ENCODE measurements at places on chromosomes 16 and 17.
A peak's percentile ranks its signal among the peaks of the same experiment; 100 is the strongest.

GRCh38 chr17:29588017-29588561 is 1.4 kb downstream of the GIT1 start:
- DNase-seq: no peak

DNA sequence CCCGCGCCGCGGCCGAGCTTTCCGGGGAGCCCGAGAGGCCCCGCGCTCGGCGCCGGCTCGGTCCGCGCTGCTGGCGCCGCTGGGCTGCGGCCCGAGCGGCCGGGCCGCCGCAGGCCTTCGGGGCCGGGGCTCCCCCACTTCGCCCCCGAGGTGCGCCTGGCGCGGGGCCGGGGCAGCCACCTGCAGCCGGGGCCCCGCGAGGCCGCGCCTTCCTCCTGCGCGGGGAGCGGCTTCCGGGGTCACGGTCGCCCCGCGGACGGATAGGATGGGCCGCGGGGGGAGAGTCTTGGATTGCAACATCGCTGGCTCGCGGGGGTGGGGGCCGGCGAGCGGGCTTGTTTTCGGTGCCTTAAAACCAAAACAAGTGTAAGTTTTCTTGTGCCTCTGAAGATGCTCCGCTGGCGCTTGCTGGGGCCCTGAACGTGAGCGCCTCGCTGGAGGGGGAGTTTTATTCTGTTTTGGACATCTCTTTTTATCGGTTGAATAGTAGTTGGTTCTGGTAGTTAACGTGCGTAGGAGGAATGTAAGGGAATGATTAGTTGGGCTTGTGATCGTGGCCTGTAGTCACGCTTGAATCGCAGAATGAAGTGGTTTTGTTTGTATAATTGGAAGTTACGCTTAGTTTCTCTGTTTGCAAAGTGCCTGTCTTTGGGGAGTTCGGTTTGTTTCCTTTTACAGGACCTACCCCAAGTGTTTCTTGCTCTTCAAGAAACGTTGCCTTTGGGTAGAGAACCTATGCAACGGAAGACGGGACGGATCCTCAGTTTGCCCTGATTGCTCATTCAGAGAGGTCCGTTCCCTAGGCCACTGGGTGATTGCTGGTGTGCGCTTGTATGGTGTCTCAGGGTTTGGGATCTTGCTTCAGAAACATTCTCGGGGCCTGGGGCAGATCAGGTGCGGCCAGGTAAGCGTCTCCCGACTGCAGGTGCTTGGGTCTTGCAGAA is 724 bp downstream of the UBE2I start:
- no peak for DNase-seq

- DNase-seq: no peak
Observed at GRCh38 chr16:65213866-65214595, 92.2 kb upstream of the CDH11 start.

DNA sequence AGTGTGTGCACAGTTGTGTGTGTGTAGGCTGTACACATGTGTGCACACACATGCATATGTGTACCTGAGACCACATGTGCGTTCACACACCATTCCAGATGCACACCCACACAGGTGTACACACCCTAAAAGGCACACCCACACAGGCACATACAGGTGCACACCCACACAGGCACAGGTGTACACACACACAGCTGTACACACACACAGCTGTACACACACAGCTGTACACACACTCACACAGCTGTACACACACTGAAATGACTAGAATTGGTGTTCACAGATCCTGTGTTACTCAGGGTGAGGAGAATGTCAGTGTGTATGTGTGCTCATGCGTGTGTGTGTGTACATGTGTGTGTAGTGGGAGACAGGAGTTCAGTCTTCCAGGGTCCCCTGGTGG is 15.9 kb upstream of the DOC2B start:
- no peak for DNase-seq

DNA sequence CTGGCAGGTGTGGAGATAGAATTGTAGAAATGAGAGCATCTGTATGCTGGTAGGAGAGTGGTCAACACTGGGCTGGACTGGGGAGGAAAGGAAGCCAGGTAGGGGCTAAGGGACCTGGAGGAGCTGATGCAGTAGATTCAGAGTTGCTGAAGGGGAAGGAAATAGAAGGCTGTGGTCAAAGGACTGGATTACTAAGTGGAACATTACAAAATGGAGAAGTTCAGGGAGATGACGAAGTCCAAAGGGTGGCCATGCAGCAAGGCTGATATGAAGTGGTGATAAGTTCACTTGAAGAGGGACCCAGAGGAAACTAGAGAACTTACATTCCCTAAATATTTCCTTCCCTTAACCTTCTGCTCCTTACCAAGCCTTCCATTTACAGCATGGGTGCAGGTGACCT is 8.6 kb upstream of the CCL2 start:
- DNase-seq: peak; percentile 99

DNA sequence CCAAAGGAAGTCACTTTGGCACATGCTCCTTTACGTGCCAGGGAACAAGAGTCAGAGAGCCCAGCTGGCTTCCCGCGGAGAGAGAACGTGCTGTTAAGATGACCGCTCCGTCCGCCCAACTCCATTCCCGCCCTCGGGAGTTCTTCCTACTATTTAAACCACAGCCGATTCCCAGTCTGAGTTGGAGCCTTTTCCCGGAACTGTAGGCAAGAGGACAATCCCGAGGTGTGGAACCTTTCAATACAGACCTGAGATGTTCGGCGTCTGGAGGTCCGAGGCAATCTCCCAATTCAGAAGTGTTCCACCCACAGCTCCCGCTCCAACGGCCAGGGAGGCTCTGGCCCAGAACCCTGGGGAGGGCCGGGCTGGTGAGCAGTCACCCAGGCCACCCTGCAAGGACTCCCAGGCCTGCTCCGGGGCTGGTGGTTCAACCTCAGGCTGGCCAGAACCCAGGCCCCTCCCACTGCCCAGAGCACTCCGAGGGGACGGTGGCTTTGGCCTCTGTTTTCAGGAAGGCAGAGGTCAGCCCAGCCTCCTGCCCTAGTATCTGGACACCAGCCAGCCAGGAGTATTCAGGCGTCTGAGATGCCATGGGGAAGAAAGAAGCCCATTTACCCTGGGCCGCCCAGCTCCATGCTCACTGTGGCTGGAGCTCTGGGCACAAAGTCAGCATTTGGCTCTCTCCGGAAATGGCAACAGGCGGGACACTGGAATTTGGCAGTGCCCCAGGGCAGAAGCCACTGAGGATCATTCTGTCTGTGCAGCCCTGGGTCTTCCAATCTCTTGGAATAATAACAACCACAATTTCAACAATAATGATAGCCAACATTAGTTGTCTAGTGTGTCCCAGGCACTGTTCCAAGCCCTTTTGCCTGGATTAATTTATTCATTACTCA is 21.4 kb downstream of the EMP2 start:
- no peak for DNase-seq

DNA sequence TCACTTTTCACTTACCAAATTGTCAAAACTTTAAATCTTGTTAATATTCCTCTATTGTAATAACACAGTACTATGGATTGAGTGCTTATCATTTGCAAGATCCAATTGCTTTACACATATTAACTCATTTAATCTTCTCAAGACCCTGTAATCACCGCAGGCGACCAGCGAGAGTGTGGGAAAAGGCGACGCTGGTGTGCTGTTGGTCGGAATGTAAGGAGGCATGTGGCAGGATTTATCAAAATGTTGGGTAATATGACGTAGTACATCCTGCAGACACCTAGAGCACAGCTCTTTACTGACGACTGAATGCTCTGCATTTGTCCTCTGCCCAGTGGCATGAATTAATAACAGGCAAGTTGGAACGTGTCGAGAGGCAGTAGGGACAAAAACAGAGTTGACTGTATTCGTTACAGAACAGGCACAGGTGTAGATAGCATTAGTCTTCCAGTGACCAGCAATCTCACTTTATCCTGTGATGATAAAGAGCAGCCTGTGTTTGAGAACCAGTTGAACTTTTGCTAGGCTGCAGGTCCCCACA is 80.3 kb downstream of the TNRC6C start:
- no peak for DNase-seq

DNA sequence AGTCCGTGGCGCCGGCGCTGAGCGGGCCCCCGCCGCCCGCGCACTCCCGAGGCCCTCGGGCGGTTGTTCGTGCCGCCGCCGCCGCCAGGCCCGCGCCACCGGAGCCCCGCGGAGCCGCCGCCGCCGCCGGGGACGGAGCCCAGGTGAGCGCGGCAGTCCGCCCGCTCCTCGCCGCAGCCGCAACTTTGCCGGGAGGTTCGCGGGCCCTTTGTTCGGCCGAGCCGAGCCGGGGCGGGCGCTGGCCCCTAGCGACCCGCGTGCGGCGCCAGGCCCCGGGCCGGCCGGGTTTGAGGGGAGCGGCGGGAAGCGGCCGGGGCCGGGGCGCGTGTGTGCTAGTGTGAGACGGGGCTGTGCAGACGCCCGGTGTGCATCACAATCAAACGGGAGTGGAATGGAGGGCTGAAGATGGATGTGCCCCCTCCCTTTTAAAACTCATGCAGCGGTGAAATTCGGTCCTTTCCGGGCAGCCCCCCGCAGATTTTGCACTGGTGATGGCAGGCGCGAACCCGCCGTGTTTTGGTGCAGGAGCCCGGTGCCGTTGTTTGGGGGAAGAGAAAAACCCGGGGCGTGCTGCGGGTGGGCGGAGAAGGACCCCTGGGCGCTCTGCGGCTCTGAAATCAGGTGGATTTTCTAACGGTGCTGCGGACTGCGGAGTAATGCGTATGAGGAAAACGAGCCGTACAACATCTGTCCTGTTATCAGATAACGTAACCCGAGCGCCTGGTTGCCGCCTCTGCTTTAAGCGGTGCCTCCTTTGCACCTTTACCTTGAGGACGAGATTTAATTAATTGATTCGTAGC is 823 bp downstream of the TNRC6C start:
- no peak for DNase-seq

DNA sequence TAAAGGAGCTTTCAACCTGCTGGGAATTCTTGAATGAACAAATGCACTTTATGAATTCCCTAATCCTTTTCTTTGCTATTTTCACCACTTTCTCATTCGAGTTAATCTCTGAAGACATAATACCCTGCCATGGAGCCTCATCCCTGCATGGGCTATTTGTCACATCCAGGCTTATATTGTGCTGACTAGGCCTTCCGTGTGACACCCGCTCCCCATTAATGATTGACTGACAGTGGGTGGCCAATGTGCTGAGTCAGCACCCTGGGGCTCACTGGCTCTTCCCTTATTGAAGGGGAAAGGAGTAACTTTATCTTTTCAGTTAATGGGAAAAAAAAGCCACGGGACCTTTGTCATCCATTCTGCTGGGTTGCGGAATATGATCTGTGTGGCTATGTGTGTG is 1024.8 kb upstream of the EEF2KMT start:
- no peak for DNase-seq

- DNase-seq: no peak
Observed at GRCh38 chr16:14629612-14629918, 495 bp downstream of the PARN start.

- DNase-seq: no peak
Observed at GRCh38 chr17:82957961-82958561, 118.2 kb upstream of the ZNF750 start.

DNA sequence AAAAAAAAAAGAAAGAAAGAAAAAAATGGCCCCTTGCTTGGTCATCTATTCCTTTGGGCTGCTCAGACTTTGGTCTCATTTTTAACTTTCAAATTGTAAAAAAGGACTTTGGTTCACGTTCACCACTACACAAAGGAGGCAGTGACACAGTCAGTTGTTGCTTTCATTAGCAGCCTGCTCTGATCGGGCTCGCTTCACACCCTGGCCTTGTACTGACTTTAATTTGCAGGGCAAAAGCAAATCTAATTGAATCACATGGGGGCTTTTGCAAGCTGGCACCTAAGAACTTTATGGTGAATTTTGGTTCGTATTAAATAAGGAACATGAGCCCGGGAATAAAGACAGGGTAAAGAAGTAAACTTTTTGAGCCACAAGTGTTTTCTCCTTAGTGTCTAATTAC is 103.6 kb upstream of the CDH11 start:
- no peak for DNase-seq

GRCh38 chr17:76781056-76781982 is 43.4 kb downstream of the MFSD11 start:
- no peak for DNase-seq

DNA sequence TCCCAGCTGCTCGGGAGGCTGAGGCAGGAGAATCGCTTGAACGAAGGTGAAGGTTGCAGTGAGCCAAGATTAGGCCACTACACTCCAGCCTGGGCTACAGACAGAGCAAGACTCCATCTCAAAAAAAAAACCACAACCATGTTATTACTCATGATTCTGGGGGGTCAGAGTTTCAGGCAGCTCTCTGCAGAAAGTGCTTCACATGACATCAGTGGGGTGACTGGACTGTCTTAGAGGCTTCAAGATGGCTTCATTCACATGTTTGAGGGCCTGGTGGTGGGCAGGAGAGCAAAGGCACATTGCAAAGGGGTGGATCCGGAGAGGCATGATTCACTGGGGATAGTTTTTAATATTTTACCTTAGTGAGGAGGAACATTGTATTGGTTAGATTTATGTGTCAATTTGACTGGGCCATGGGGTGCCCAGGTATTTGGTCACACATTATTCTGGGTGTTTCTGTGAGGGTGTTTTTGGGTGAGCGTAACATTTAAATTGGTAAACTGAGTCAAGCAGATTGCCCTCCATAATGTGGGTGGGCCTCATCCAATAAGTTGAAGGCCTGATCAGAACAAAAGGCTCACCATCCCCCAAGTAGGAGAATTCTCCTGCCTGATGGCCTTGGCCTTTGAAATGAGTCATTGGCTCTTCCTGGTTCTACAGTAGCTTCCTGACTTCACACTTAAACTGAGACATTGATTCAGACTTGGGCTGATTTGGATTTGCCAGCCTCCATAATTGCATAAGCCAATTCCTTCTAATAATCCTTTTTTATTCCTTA is 109.8 kb downstream of the GOSR1 start:
- no peak for DNase-seq

DNA sequence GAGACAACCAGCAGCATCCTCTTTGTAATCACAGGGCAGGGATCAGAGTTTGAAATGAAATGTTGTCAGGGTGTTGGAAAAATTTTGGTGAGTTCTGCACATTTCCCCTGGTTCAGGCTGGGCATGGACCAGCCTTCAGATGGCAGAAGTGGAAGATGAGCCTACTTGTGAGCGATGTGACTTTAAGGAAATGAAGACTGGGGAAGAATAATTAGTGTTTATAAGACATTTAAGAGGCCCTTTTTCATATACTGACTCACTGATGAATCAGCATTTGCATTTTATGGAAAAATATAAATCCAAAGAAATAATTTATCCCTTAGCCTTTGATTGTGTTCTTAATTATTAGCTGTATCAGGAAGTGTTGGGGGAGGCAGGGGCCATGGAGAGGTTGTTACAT is 20.9 kb downstream of the GPR179 start:
- DNase-seq: no peak

DNA sequence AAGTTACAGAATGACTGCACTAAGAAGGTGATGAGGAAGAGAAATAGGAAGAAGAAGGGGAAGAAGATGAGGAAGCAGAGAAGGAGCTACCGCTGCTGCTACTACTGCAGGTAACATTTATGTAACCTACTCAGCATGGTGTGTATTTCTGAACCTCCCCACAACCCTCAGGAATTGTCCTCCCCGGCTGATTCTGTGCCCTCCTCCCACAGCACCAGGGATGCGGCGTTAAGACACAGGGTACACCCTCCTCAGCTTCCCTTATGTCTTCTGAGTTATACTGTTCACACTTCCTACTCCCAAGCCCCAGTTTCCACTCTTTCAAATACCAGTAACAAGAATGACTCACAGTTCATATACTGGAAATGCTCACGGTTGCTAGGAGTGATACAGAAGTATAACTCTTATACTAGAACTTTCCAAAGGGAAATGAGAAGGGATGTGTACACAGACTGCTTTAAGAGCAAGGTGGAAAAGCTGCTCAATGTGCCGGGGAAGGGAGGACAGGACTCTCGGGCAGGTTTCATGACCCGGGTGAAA is 224.5 kb upstream of the PSMD7 start:
- no peak for DNase-seq
